Activated T-helper 17 cell treated with anti-CD3 and anti-CD28 coated beads, Interleukin-2, amount 50 U/mL, for 72 hours (primary cell): ENCODE measurements at places on chromosomes 16 and 17.

DNA sequence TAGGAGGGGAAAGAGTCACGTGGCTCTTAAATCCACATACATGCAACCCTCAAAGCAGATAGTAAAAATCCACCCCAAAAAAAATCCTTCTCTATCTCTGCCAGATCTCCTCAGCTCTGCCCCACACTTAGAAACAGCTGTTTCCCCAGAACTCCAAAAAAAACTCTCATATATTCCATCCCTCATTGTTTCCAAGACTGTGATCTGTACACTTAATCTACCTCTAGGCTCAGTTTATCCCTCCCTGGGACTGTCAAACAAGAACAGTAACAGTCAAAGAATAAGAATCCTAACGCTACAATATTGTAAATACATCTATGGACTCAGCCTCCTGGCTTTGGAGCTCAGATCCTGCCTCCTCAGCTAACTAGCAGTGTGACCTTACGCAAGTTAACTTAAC, 11.6 kb downstream of the CUEDC1 start:
- no peak overlapping the region for H3K27ac ChIP-seq
- H3K4me3 ChIP-seq: no peak overlapping the region
- no peaks in the 10 kb centered on the region for H3K36me3 ChIP-seq
- H3K4me1 ChIP-seq: peaks cover 30% of the 10 kb centered on the region
- ATAC-seq: no peak

- ATAC-seq: no peak
- peaks cover 5% of the 10 kb centered on the region for H3K27me3 ChIP-seq
- H3K4me3 ChIP-seq: no peak overlapping the region
- H3K4me1 ChIP-seq: no peaks in the 10 kb centered on the region
These were observed 406.5 kb upstream of the CDH5 start for GRCh38 chr16:65959983-65960382.

DNA sequence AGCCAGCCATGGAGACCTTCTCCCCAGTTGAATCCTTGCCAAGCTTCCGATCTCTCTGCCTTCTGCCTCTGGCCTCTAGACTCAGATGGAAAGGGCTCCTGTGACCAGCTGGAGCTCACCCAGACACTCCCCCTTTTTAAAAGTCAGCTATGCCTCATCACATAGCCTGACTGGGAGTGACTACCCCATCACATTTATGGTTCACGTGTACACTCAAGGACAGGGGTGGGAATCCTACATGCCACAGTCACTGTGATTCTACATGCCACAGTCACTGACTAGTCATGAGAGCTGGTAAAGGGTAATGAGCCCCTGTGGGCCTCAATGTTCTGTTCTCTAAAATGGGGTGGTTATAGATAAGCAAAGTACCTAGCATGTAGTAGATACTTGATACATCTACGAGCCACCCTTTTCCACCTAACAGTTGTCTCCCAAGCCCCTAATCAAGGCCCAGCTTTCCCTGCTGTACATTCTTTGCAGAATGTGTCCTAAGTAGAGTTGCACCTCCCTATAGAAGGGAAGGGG, 85.1 kb downstream of the RGS9 start:
- H3K36me3 ChIP-seq: no peaks in the 10 kb centered on the region
- peaks cover 5% of the 10 kb centered on the region for H3K27me3 ChIP-seq
- ATAC-seq: peak; percentile 16
- no peak overlapping the region for H3K27ac ChIP-seq
- no peaks in the 10 kb centered on the region for H3K4me1 ChIP-seq
- H3K4me3 ChIP-seq: no peak overlapping the region

GRCh38 chr17:36943250-36944191, 5.2 kb upstream of the AATF start:
- H3K27ac ChIP-seq: no peak overlapping the region
- peaks cover 64% of the 10 kb centered on the region for H3K27me3 ChIP-seq
- H3K4me3 ChIP-seq: no peak overlapping the region
- H3K4me1 ChIP-seq: peaks cover 29% of the 10 kb centered on the region

GRCh38 chr16:49496656-49497055, 123.1 kb downstream of the C16orf78 start:
- no peak overlapping the region for H3K4me3 ChIP-seq
- no peaks in the 10 kb centered on the region for H3K36me3 ChIP-seq
- peaks cover 9% of the 10 kb centered on the region for H3K27me3 ChIP-seq

DNA sequence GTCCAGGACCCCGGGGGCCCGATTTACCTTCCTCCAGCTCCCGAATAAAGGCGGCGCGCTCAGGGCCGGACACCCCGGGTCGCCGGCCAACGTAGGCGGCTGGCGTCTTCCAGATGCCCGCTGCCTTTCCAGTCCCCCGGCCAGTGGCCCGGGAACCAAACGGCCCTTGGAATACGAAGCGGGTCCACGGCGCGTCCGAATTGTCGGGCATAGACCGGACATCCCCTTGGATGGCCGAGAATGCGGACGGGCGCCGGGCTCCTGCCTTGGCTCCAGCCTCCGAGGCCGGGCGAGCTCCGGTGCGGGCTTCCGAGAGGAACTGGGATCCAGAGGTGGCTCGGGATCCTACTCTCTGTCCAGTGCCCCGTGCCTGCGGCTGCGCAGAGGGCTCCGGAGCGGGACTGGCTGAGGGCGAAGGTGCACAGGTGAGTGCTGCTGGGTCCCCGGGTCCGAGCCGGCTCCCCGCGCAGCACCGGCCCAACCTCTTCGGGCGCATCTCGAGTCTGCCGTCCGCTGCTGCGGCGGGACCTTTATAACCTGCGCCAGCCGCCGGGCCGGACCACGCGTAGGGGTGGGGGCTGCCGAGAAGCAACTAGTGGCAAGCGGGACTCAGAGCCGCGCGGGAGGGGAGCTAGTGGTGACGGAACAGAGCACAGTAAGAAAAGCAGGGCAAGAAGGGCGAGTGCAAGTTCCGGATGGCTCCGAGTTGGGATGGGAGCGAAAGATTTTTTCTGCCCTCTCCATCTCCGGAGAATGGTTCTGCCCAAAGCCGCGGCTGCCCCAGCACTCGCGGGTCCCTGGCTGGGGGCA, at the start of gene HAP1:
TSS of gene HAP1 (minus strand) at position 505 of the 810 bp plus-strand sequence. CDS start at position 496, 9 bp downstream.
- ATAC-seq: no peak
- no peaks in the 10 kb centered on the region for H3K36me3 ChIP-seq
- H3K4me1 ChIP-seq: no peaks in the 10 kb centered on the region
- no peak within 1 kb of the TSS for H3K27ac ChIP-seq
- H3K4me3 ChIP-seq: peak within 1 kb of the TSS; percentile 36

DNA sequence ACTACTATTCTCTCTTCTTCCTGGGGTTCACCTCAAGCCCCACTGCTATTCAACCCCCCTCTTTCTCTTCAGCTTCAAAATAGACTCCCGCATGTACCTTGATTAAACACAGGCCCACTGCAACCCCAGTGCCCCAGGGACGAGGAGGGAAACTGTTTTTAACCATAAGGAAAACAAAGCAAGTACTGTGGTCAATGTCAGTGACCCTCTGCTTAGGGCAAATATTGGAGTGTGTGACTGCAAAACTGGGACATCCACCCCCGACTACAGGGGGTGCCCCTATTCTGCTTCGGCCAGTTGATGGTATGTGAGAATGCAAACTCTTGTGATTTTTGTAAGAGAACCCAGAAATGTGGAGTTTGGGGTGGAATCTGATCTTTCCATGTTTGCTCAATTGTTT, 9.5 kb upstream of the PNPO start:
- H3K27ac ChIP-seq: peak overlapping the region; percentile 43
- no peak overlapping the region for H3K4me3 ChIP-seq
- no peaks in the 10 kb centered on the region for H3K27me3 ChIP-seq
- H3K4me1 ChIP-seq: peaks cover 6% of the 10 kb centered on the region
- no peak for ATAC-seq

- no peaks in the 10 kb centered on the region for H3K36me3 ChIP-seq
- peaks cover 15% of the 10 kb centered on the region for H3K4me1 ChIP-seq
- no peak for ATAC-seq
These were observed 50.6 kb downstream of the RNF112 start for GRCh38 chr17:19461681-19462080.

DNA sequence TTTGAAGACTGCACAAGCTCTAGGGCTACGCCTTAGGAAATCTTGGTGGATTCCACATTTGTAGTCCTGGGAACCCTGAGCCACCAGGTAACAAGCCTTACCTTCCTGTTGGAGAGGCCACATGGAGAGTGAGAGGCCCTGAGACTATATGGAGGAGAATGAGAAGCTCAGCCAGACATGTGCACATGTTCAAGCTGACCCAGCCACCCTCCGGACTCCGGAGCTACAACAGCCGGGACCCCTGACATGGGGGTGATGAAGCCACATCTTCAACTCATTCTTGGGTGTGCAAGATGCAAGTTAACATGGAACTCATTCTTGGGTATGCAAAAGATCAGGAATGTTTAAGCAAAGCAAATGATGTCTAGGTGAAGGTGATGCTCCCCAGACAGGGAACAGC, 62.7 kb downstream of the GNA13 start:
- ATAC-seq: no peak
- no peak overlapping the region for H3K27ac ChIP-seq
- H3K27me3 ChIP-seq: no peaks in the 10 kb centered on the region
- H3K4me3 ChIP-seq: no peak overlapping the region

DNA sequence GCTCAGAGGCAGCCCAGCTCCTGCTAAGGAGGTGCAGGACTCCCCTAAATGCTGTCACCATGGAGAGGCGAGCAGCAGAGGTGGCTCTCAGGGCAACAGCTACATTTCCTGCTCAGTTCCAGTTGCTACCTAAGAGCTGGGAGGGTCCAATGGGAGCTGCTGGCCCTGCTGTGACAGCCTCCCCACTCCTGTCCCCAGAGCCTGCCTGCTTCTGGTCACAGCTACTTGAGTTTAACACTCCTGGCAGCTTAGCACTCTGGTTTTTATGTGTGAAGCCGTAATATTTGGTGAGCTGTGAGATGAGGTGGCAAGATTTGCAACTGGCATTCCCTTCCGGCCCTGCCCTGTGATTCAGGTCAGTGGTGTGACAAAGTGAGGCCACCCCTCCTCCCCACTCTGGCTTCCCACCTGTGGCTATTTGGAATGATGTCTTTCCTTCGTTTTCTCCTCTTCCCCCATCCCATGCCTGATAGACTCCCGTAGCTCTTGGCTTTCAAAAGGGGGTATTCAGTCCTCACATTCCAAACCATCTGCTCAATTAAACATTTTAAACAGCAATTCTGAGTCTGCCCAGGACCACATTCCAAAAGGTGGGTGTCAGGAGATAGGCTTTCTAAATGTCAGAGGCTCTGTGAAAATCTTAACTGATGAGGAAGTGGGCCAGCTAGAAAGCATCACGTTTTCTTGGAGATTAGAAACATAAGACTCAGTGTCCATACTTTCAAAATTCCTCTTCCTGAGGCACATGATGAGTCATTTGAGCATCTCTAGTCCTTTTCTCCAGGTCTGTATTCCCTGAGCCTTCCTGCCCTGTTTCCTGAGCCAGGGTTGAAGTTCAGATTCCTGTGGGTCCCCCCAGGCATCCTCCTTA, 42.6 kb upstream of the SKAP1 start:
- no peaks in the 10 kb centered on the region for H3K4me1 ChIP-seq
- no peak overlapping the region for H3K4me3 ChIP-seq
- no peak for ATAC-seq
- no peaks in the 10 kb centered on the region for H3K36me3 ChIP-seq
- peak overlapping the region; percentile 21 for H3K27ac ChIP-seq

DNA sequence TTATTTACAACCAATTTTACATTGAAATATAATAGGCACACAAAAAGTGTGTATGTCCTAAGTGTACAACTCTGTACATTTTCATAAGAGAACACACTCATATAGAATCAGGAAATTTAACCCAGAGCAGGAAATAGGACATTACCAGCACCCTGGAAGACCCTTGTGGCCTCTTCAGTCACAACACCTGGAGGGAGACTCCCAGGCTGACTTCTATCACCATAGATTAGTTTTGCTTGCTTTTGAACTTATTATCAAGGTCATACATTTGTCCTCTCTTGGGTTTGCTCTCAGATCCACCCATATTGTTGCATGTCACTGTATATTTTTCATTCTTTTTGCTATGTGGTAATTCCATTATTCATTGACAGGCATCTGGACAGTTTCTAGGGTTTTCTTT, 5.8 kb downstream of the RIPOR1 start:
- H3K4me1 ChIP-seq: peaks cover 26% of the 10 kb centered on the region
- no peak for ATAC-seq
- H3K27me3 ChIP-seq: no peaks in the 10 kb centered on the region
- H3K27ac ChIP-seq: no peak overlapping the region

DNA sequence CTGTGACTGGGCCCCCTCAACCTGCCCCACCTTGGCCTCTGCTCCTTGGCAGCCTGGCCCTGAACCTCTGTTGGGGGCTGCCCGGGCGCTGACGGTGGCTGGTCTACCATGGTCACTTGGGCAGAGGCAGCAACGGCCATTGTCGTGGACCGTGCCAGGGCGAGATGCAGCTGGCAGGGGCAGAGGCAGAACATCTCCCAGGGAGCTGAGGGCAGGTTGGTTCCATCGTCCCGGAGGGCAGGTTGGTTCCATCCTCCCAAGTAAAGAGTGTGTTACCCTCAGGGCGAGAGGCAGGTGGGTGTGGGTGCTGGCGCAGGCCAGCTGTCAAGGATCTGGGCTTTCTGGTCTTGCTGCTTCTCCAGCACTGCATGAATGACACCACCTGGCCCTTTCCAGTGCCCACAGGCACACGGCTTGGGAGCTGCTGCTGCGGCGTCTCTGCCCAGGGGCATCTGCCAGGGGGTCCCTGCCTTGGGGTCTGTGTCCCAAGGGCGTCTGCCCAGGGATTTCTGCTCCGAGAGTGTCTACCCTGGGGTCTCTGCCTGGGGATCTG, 12.0 kb downstream of the ACSF3 start:
- peaks cover 10% of the 10 kb centered on the region for H3K4me1 ChIP-seq
- H3K27ac ChIP-seq: no peak overlapping the region
- no peak for ATAC-seq
- H3K36me3 ChIP-seq: peaks cover 80% of the 10 kb centered on the region
- no peaks in the 10 kb centered on the region for H3K27me3 ChIP-seq

DNA sequence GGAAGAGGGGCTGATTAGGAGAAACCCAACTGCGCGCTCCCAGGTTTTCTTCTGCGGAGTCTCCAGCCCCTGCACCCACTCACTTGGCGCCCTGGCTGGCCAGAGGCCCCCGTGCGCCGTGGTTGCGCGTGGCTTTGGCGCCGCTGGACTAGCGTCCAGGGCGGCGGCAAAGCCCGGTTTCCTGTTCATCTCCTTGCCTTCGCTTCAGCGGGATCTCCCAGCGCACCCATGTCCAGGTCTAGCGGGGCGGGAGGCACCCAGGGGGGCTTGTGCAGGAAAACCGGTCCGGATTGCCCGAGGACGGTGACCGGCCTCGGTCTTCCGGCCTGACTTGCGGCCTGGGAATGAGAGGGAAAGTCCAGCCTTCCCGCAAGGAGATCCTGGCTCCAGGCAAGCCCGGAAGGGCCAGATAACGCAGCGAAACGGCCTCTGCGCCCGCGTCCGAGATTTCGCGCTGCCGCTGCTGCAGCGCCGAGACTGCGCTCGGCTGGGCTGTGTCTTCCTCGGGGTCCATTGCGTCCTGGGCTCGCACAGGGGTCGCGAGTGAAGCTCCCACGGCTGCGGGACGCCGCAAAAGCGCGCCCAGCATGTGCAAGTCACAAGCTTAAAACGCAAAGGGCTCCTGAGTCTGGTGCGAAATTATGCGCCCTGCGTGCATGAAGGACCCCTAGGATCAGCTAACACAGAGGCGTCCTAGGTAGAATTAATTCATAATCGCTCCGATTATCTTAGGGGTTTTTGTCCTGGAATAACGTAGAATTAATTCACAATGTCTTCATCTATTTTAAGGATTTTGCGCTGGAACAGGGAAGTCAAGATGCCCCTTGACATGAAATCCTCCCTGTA, 5.7 kb downstream of the FOXF1 start:
- no peak for ATAC-seq
- no peak overlapping the region for H3K4me3 ChIP-seq
- H3K36me3 ChIP-seq: peaks cover 4% of the 10 kb centered on the region
- H3K27ac ChIP-seq: no peak overlapping the region

GRCh38 chr16:72404299-72404698, 232.3 kb upstream of the PMFBP1 start:
- no peak overlapping the region for H3K4me3 ChIP-seq
- H3K36me3 ChIP-seq: no peaks in the 10 kb centered on the region
- no peaks in the 10 kb centered on the region for H3K27me3 ChIP-seq
- no peak for ATAC-seq
- H3K4me1 ChIP-seq: no peaks in the 10 kb centered on the region
